ENCODE measurements at places on chromosomes 6 and 20.

DNA sequence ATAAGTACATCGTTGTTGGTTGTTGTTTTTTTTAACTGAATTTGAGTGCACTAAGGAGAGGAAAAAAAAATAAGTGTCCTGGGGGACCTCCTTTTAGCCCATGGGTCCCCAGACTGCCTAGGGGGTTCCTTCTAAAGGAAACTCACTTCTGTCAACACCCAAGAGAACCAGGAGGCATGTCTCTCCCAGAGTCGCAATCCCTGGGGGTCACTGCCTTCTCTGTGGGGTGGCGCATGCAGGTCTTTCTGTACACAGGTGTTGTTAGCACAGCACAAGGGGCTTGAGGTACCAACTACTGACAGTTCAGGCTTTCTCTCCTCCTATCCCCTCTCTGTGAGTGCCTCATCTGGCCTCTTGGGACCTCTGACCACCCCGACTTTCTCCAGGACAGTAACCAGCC lies 7.3 kb upstream of the ARMC2 start:
- DNase-seq, result no peak

DNA sequence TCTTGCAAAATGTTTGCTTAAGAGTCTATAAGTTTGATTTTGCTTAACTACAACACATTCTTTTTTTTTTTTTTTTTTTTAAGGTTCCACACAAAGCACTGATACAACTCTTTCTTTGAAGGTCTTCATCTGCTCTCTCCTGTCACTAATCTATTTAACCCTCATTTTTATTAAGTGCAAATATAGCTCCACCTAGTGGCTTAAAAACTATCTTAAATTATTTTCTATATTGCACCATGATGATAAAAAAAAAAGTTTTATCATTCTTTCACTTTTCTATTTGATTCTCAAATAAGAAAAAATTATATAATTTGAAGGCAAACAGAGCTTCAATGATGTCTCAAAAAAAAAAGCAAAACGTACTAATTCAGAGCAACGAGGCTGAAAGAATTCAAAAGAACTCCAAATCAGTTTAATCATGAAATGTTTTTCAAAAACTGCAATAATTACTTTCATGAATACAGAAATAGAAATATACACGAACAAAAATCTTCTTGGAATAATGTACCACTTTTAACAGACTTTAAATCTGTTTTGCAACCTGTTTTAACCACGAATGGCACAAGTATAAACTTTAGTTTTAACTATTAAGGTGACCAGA lies 12.8 kb downstream of the ESF1 start:
- DNase-seq, result no peak

DNA sequence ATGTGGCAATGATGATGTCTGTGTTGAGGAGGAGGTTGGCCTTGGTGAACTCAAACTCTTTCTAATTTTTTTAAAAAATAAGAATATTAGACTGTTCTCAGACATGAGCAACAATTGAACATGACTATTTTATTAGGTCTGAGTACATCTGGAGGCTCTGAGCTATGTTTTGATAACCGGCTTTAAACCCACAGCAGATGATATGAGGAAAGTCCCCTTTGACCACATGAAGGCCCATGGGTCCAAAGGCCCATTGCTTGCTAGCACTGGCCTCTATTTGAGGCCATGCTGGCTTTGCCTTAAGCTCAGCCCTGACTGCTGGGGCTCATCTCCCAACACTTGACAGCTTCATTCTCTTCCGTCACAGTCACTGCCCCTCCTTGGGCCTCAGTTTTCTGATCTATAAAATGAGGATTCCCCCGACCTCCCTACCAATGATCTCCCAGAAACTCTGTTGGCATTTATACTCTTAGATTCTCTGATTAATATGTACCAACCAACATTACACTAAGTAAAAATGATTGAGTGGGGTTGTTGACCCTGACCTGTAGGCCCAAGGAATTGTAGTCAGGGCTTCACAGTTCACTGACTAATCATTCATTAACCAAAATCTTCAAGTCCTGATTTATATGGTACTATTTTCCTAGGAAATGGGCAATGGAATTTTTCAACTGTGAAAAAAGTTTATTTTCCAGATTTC lies 23.9 kb upstream of the TINAG start:
- DNase-seq, result no peak

DNA sequence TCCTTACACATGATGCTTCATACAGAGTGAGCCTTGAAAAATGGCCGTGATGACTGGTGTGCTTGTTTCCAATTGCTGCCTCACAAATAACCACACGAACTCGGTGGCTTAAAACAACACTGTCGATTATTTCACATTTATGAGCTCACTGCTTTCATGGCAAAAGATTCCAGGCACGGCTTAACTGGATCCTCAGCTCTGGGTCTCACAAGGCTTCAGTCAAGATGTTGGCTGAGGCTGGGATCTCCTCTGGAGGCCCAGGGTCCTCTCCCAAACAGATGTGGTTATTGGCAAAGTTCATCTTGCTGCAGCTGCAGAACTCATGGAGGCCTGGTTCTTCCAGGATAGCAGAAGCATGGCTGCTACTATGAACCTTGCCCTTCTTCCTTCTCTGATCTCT lies 144.6 kb downstream of the TFAP2C start:
- no peak for DNase-seq

GRCh38 chr20:49925901-49926454 lies 10.2 kb upstream of the RNF114 start:
- DNase-seq, result no peak

- no peak for DNase-seq
These were observed 12.2 kb upstream of the NCOA3 start for GRCh38 chr20:47489448-47489872.

DNA sequence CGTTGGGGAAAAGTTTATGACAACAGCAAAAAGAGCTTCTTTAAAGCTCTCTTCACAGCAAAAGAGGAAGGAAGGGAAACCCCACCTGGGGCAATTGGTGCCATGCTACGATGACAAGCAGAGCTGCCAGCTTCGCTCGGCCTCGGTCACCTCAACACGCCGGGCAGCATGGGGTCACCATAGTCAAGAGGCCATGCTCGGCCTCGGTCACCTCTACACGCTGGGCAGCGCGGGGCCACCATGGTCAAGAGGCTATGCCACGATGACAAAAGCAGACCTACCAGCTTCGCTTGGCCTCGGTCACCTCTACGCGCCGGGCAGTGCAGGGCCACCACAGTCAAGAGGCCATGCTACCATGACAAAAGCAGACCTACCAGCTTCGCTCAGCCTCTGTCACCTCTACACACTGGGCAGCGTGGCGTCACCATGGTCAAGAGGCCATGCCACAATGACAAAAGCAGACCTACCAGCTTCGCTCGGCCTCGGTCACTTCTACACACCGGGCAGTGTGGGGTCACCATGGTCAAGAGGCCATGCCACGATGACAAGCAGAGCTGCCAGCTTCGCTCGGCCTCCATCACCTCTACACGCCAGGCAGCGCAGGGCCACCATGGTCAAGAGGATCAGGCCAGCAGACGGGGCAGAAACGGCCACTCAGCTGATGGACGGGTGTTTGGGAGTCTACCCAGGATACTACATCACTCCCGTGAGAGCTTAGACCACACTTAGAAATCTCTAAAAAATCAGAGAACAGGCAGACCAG lies 12.1 kb downstream of the APMAP start:
- peak; percentile 9 for DNase-seq

GRCh38 chr20:50282592-50283241 lies 92.1 kb downstream of the CEBPB start:
- DNase-seq, result no peak

DNA sequence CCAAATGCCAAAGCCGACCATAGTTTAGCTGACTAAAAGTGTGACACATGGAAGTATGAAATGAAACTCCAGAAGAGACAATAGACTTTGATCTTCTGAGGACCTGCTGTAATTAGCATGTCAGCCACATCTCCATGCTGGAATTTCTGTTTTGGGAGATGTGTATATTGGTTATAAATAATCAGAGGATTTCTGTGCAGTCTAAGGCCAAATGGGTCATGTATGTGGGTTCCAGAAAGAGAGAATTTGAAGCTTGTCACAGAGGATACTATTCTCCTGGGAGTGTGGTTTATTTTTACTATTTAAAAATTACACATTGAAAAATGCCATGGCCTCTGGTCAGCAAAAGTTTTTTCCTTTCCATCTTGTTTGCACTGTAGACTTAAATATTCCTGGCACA lies 405.5 kb upstream of the PLCB4 start:
- DNase-seq, result no peak

- DNase-seq, result peak; percentile 86
These were observed at the start of gene GGT7 for GRCh38 chr20:34872622-34873224. TSS of gene GGT7 (minus strand) at chr20:34872856. CDS start at chr20:34872815, 41 bp downstream.

DNA sequence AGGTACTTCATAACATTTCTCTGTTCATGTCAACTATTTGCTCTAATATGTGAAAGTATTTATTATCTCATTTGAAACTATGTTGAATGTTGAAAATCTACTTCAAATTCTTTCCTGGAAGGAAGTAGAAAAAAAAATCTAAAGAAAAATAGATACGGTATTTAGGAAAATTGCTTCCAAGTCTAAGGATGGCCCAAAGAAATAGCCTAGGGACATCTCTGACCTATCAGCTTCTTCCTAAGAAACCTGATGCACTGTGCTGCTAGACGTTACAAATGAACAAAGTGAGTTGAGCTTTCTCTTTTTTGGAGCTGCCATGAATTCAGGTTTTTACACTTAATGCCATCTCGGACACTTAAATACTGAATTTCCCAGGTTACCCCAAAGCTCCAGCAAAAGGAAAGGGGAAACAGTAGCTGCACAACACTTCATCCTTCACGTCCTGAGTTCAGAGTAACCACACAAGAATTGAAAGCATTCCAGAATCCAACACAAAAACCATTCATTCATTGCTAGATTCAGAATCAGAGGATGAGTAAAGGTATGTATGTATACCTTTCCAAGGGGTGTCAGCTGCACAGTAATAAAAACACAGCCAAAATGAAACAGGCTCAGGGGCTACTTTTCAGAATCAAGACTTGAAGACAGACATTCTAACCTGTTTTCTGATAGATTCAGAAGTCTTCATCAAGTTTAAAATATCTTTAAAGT lies 7.9 kb downstream of the RMND1 start:
- DNase-seq, result no peak

- DNase-seq, result no peak
These were observed 297.6 kb upstream of the TCF21 start for GRCh38 chr6:133591275-133591674.

- DNase-seq, result no peak
These were observed 33.2 kb downstream of the DNAAF9 start for GRCh38 chr20:3374296-3374695.

GRCh38 chr6:16774437-16774836 lies 13.2 kb upstream of the ATXN1 start:
- DNase-seq, result no peak

DNA sequence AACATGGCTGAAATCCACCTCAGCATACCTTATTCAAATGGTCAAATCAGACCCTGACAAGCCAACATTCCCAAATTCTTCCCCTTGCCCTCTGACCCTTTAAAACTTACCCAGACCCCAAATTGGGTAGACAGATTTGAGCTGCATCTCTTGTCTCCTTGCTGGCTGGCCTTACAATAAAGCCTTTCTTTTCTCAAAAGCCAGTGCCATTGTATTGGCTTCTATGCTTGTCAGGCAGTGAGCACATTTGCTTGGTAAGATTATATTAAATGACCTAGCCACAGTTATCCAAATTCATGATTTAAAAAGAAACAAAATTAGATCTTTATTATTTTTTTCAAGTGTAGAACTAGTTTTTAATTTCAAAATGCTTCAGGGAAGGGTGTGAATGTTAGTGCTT lies 67.8 kb upstream of the FAM83B start:
- no peak for DNase-seq

DNA sequence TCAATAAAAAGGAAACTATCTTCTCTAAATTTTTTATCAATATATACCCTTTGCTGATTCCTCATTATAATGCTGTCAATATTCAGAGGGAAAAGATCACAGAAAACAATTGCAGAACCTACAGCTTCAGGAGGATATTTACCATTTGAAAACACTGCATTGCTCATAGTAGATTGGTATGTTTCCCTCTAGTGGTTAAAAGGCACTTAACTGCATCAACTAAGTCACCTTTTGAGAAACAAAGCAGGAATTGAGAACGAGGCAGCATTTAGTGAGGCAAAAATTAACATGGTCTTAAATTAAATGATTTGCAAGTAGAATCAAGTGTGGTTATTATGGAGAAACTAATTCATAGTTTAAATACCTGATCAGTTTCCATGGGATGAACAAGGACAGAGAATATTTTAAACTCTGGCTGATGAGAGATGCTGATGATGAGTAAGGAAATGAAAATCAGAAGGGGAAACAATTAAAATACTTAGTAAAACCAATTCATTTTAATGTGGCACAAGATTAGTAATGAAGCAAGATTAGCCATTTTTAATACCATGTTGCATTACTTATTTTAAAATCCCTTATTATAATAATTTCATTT lies 642.1 kb downstream of the EPHA7 start:
- no peak for DNase-seq

DNA sequence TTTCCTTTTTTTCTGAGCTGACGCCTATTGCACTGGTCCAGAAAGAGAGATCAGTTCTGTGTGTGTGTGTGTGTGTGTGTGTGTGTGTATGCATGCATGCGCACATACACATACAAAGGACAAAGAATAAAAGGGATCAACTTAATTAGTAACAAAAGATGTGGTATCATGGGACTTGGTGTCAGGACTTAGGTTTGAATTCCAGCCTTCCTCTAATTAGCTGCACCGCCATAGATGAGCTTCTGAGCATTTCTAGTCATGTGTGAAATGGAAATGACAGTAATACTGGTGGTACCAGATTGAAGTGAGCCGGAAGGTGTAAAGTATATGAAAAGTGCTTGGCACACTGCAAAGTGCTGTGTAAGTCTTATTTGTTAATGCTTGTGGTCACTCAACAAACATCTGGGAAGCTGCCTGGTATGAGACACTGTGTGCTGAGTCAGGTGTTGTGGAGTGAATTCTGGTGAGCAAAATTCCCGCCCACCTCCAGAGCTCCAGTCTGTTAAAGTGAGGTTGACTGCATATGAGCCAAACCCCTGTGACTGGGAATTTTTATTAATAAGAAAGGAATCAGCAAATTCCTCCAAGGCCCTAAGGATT lies 12.4 kb downstream of the DAAM2 start:
- no peak for DNase-seq

GRCh38 chr20:17029698-17030097 lies 197.1 kb upstream of the PCSK2 start:
- no peak for DNase-seq

DNA sequence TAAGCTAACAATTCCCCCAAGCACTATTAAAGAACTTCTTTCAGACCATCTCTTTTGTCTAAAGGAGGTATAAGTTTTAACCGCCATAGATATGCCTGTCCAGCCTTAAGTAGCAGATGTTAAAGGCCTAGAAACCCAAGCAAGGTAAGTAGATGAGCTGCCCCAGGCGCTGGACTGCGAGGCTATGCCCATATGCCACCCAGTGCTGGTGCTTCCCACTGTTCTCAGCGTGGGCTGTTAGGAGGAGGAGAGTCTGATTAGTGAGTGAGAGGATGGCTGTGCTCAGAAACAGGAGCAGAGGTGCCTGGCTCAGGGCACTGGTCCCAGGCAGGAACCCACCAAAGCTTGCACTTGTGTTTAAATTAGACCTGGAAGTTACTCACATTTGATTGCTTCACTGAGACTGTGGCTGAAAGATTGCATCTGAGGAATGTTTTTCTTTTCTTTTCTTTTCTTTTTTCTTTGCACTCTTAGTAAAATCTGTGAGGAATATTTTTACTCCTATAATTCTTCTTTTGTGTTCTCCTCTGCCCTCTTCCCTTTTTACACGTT lies 32.2 kb downstream of the PRPH2 start:
- DNase-seq, result no peak

GRCh38 chr6:81969814-81970213 lies 217.3 kb upstream of the TENT5A start:
- DNase-seq, result no peak

- no peak for DNase-seq
These were observed 5.4 kb downstream of the NPBWR2 start for GRCh38 chr20:64101731-64102621.

- no peak for DNase-seq
These were observed 6.2 kb downstream of the EYA2 start for GRCh38 chr20:46900826-46901225.

Data from colonic mucosa (tissue), 4 donors.